Lower lobe of right lung (tissue), 2 donors: ENCODE measurements at places on chromosomes 11 and 22.

GRCh38 chr22:41417622-41418390 lies 28.8 kb downstream of the TOB2 start:
- peak overlapping the region; percentile 75 for H3K27ac ChIP-seq
- H3K36me3 ChIP-seq = peaks cover under 1% of the 10 kb centered on the region
- no peak overlapping the region for H3K4me3 ChIP-seq
- peak; percentile 95 for DNase-seq
- peaks cover 43% of the 10 kb centered on the region for H3K4me1 ChIP-seq
- no peaks in the 10 kb centered on the region for H3K27me3 ChIP-seq

GRCh38 chr11:20934516-20934915 lies 265.1 kb downstream of the NELL1 start:
- no peak overlapping the region for H3K27ac ChIP-seq
- no peak for DNase-seq
- H3K4me1 ChIP-seq = no peaks in the 10 kb centered on the region
- no peaks in the 10 kb centered on the region for H3K36me3 ChIP-seq
- H3K4me3 ChIP-seq = no peak overlapping the region

DNA sequence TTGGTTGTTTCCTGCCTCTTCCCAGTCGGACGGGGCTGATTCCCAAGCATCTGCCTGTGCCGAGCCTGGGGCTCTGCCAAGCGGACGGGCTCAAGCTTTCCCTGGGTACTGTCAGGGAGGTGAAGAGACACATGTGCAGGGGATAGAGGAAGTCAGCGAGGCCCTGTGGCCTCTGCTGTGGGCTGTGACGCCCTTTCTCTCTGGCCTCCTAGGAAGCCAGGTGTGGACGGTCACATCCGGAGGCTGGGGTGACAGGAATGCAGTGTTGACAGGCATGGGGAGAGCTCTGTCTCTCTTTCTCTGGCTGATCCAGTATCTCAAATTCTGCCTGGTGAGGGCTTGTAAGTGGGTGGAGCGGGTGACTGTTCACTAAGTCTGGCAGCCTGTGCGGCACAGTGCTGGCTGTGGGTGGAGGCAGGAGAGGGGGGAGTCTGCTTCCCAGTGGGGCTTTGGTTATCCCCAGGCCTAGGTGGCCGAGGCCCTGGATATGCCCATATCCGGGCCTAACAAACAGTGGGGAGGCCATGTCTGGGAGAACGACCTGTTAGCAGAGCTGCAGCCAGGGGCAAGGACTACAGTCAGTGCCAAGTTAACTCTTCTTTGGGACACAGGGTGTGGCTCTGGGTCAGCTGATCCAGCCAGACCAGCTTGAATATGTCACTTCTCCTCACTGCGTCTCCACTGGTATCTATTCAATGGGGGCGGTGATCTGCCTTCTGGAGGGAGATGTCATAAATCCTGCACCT lies 1.9 kb downstream of the KCTD17 start:
- H3K4me3 ChIP-seq = no peak overlapping the region
- no peak overlapping the region for H3K27ac ChIP-seq
- H3K36me3 ChIP-seq = peaks cover 37% of the 10 kb centered on the region

DNA sequence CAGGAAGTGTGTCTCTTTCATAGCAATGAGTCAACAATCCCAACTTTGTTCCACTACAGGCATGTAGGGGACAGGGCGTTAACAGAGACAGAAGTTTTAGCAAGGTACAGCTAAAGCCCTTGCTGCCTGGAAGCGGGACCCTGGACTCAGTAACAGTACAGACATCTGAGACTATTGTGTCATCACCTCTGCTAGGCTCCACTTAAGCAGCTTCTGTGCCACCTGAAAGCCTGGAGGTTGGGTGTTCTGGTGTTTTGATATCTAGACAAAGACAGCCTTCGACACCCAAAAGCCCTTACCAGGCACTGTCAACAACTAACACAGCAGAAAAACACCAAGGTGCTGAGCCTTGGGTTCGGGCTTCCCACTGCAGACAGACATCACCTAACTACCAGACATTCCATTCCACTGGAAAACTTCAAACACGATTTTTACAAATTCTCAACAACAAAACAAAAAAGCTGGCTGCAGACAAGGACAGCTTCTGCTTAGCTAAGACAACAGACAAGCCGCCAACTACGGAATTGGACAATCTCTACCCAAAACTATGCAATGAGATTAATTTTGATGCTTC lies 20.6 kb upstream of the CHST1 start:
- no peaks in the 10 kb centered on the region for H3K36me3 ChIP-seq
- H3K4me3 ChIP-seq = no peak overlapping the region
- no peak overlapping the region for H3K27ac ChIP-seq
- no peak for DNase-seq

- no peak for DNase-seq
- H3K27ac ChIP-seq = no peak overlapping the region
- no peaks in the 10 kb centered on the region for H3K36me3 ChIP-seq
- no peaks in the 10 kb centered on the region for H3K27me3 ChIP-seq
These were observed 56.1 kb downstream of the PIWIL4 start for GRCh38 chr11:94623120-94623735.

DNA sequence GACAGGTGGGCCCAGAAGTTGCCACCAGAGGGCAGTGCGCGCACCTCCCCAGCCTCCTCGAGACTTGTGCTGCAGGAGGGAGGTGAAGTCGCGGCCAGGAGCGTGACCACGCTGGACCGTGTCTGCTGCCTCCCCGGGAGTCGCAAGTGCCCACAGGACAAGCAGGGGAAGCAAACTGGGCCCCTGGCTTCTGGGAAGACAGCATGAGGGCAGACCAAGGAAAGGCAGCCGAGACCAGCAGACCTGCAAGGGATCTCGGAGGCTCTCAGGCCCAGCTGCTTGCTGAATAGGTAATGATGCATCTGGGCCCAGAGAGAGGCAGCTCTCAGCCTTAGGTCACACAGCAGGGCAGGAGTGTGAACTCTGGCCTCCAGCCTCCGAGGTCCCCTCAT lies 17.0 kb upstream of the IL2RB start:
- H3K36me3 ChIP-seq = no peaks in the 10 kb centered on the region
- no peaks in the 10 kb centered on the region for H3K27me3 ChIP-seq
- peak overlapping the region; percentile 60 for H3K27ac ChIP-seq
- peaks cover 10% of the 10 kb centered on the region for H3K4me1 ChIP-seq

GRCh38 chr11:33044285-33044756 lies 4.9 kb downstream of the TCP11L1 start:
- H3K4me1 ChIP-seq = peaks cover 15% of the 10 kb centered on the region
- no peaks in the 10 kb centered on the region for H3K27me3 ChIP-seq
- no peak overlapping the region for H3K27ac ChIP-seq
- H3K4me3 ChIP-seq = no peak overlapping the region

GRCh38 chr11:134647066-134647743 lies 235.2 kb upstream of the B3GAT1 start:
- H3K27ac ChIP-seq = no peak overlapping the region
- no peaks in the 10 kb centered on the region for H3K4me1 ChIP-seq
- DNase-seq = no peak
- H3K27me3 ChIP-seq = peaks cover 8% of the 10 kb centered on the region

DNA sequence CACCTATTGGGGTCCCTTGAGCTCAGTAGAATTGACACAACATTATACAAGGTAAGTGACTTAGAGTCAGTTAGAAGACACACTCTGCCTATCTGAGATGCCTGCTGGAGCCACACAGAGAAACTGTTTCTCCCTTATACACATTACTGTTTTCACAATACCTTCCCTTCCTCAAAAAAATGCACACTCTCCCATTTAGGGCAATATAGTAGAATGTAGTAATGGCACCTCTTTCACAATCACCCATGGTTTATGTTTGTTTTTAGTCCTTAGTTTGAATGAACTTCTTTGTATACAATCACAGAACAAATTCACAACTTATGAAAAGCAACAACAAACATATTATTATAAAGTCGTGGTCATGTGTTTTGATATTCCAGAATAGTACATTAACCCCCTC lies 14.3 kb downstream of the OR52H1 start:
- H3K36me3 ChIP-seq = no peaks in the 10 kb centered on the region
- no peaks in the 10 kb centered on the region for H3K27me3 ChIP-seq
- no peaks in the 10 kb centered on the region for H3K4me1 ChIP-seq

DNA sequence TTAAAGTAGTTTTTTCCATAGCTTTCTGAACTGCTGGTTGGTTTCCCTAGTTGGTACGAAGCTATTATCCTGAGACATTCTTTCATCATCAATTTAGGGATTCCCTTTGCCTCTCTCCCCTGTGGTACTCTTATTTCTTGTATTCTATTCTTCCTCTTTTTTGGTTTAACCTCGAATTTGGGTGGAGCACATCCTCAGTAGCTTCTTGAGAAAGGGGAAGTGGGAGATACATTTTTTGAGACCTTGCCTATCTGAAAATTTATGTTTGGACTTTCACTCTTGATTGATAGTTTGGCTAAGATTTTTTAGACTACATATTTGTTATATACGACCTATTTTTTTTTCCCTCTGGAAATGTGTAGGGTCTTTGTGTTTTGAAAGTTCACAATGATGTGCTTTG lies 121.7 kb upstream of the ZBED5 start:
- H3K4me3 ChIP-seq = no peak overlapping the region
- H3K4me1 ChIP-seq = no peaks in the 10 kb centered on the region
- DNase-seq = no peak
- no peaks in the 10 kb centered on the region for H3K27me3 ChIP-seq
- no peaks in the 10 kb centered on the region for H3K36me3 ChIP-seq

- H3K4me3 ChIP-seq = no peak overlapping the region
- H3K36me3 ChIP-seq = no peaks in the 10 kb centered on the region
- DNase-seq = no peak
- peaks cover 52% of the 10 kb centered on the region for H3K4me1 ChIP-seq
- H3K27me3 ChIP-seq = no peaks in the 10 kb centered on the region
- H3K27ac ChIP-seq = peak overlapping the region; percentile 90
These were observed 2.6 kb upstream of the LTBP3 start for GRCh38 chr11:65560555-65561418.

DNA sequence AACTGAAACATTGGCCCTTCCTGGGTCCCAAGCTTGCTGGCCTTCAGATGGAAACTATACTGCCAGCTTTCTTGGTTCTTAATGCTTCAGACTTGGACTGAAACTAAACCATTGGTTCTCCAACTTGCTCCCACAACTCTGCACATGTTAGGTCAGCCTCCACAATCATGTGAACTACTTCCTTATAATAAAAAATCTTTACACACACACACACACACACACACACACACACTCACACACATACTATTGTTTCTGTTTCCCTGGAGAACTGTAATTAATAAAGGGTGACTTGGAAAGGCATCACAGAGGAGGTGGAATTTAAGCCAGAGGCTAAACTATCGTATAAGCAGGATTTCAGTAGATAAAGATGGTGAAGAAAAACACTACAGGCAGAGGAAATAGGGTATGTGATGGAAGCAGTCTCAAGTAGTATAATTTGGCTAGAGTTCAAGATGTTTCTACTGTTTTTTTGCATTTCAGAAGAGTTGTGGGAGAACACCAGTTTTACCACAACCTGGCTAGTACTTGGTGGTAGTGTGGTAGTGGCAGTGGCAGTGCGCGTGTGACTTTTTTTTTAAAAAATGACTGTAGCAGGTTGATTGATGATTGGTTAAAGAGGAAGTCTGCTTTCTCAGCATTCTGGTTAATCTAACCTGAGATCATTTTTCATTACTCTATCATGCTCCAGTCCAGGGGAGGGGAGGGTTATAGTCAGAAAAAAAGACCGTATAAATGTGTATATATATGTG lies 70.1 kb downstream of the PDE3B start:
- H3K4me1 ChIP-seq = no peaks in the 10 kb centered on the region
- H3K4me3 ChIP-seq = no peak overlapping the region
- no peaks in the 10 kb centered on the region for H3K36me3 ChIP-seq
- H3K27ac ChIP-seq = no peak overlapping the region

GRCh38 chr11:97610854-97611253 lies 1221.0 kb downstream of the JRKL start:
- no peaks in the 10 kb centered on the region for H3K4me1 ChIP-seq
- no peaks in the 10 kb centered on the region for H3K27me3 ChIP-seq
- no peaks in the 10 kb centered on the region for H3K36me3 ChIP-seq
- DNase-seq = no peak
- H3K4me3 ChIP-seq = no peak overlapping the region

GRCh38 chr11:76889411-76889975 lies 28.8 kb downstream of the ACER3 start:
- H3K36me3 ChIP-seq = no peaks in the 10 kb centered on the region
- no peak overlapping the region for H3K4me3 ChIP-seq
- peaks cover 32% of the 10 kb centered on the region for H3K4me1 ChIP-seq
- no peak for DNase-seq
- H3K27ac ChIP-seq = no peak overlapping the region

DNA sequence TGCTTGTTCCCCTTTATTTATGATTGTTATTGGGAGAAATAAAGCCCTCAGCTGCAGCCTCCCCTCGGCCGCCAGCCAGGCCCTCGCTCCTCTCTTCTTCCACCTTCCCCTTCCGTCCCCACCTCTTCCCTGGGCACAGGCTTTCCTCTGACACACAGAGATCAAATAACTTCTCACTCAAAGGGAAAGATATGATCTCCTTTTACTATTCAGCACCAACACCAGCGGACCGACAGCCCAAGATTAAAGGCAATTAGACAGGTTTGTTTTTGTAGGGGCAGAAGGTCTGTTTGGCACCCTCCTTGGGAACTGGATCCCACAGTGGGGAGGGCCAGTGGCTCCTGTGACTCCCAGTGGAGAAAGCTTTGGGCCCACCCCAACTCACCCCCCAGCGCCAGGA lies 23.0 kb downstream of the NECTIN1 start:
- no peak overlapping the region for H3K27ac ChIP-seq
- H3K4me3 ChIP-seq = no peak overlapping the region
- H3K4me1 ChIP-seq = no peaks in the 10 kb centered on the region

DNA sequence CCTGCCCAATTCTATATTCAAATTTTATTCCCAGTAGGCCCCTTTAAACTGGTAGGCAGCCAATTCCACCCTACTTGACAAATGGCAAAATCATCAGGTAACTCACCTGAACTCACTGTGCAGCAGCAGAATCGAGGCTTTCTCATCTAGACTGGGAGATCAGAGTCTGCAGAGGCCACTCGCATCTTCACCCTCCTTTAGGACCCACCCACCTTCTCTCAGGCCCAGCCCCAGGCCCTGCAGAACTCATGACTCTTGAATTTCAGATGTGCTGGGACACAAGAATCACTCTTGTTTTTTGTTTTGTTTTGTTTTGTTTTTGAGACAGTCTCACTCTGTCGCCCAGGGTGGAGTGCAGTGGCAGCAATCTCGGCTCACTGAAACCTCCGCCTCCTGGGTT lies 38.8 kb downstream of the MICAL3 start:
- no peak overlapping the region for H3K27ac ChIP-seq
- no peaks in the 10 kb centered on the region for H3K4me1 ChIP-seq
- H3K4me3 ChIP-seq = no peak overlapping the region

GRCh38 chr22:37059876-37060449 lies 8.4 kb downstream of the KCTD17 start:
- no peaks in the 10 kb centered on the region for H3K4me1 ChIP-seq
- no peak overlapping the region for H3K4me3 ChIP-seq
- no peak overlapping the region for H3K27ac ChIP-seq
- DNase-seq = no peak
- H3K36me3 ChIP-seq = peaks cover 42% of the 10 kb centered on the region

GRCh38 chr22:26589367-26589844 lies 526 bp downstream of the TPST2 start:
- DNase-seq = peak; percentile 66
- H3K36me3 ChIP-seq = no peaks in the 10 kb centered on the region
- H3K4me3 ChIP-seq = peak overlapping the region; percentile 88
- H3K27ac ChIP-seq = peak overlapping the region; percentile 91
- no peaks in the 10 kb centered on the region for H3K27me3 ChIP-seq

GRCh38 chr22:33923033-33923432 lies 2.8 kb upstream of the LARGE1 start:
- H3K36me3 ChIP-seq = no peaks in the 10 kb centered on the region
- H3K4me1 ChIP-seq = peaks cover 37% of the 10 kb centered on the region
- H3K27ac ChIP-seq = no peak overlapping the region
- peak overlapping the region; percentile 69 for H3K4me3 ChIP-seq
- peaks cover 15% of the 10 kb centered on the region for H3K27me3 ChIP-seq

GRCh38 chr11:133947321-133947756 lies 9.4 kb downstream of the IGSF9B start:
- H3K4me3 ChIP-seq = no peak overlapping the region
- no peaks in the 10 kb centered on the region for H3K36me3 ChIP-seq
- no peak for DNase-seq
- H3K27me3 ChIP-seq = peaks cover 44% of the 10 kb centered on the region
- no peak overlapping the region for H3K27ac ChIP-seq
